ENCODE measurements at places on chromosomes 3 and 15.

DNA sequence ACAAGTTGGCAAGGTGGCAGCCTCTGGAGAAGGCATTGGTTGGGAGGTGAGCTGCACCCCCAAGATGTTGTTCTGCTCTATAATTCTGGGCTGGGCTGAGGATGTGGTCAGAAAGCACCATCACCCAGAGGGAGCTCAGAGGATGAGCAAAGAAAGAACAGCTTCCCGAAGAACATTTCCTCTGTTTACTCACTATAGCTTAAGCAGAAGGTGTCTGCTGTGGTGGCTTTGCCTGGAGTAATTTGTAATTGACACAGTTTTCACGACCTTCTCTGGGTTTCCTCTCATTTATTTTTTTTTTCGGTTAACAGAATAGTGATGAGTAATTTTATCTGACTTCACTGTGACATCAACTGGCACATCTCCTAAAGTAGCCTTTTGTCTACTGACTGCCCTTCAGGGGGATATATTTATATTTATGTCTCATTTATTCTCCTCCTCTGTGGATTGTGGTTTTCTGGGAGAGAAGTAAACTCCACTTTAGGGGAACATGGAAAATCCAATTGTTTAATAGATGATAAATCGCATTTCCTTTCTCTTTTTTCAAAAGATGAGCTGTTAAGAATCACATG is 49.5 kb upstream of the ABHD17C start:
- no peak for DNase-seq

DNA sequence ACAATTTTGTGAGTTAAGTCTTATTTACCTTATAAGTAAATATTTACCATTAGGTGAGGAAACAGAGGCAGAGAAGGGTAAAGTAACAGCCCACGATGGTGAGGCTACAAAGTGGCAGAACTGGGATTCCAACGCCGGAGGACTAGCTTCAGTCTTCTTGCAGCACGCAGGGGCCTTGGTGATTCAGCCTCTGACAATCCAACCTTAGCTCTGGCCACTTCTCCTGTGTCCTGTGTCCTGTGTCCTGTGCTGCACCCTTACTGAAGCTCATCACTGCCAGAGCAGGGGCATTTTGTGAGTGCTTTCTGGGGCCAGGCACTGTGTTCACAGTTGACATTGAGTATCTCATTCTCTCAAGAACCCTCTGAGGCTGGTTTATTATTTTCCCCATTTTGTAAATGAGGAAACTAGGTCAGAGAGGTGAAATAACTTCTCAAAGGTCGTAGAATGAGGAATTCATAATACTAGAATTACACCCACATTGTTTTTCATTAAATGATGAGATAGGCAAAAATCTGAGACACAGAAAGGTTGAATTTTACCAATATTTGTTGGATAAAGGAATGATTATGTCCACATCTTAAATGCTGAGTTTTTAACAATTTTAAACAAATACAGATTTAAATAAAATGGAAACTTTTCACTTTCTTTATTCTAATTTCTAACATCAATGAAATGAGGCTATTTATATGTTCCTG is 215.9 kb downstream of the BBX start:
- no peak for DNase-seq

- peak; percentile 50 for DNase-seq
These were observed 133.6 kb downstream of the CLSTN2 start for GRCh38 chr3:140068494-140069017.

- DNase-seq, result peak; percentile 57
These were observed 27.8 kb upstream of the GOLIM4 start for GRCh38 chr3:168123201-168124176.

DNA sequence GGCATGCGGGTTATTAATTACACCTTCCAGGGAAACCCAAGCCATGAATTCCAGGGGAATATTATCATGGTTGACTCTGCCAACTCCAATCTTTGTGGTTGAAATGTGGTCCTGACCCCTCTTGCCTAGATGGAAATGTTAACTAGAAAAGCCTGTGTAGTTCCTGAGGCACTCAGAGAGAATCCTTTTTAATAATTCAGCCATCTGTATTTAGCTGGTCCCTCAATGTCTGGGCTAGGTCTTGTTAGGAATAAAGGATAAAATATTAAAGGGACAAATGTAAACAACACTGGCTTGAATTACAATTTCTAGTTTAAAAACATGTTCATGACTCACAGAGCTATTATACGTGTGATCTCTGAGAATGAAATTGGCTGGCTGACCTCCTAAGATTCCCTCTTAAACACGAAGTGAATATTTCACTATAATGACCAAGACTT is 435.2 kb upstream of the SUCLG2 start:
- DNase-seq, result no peak

DNA sequence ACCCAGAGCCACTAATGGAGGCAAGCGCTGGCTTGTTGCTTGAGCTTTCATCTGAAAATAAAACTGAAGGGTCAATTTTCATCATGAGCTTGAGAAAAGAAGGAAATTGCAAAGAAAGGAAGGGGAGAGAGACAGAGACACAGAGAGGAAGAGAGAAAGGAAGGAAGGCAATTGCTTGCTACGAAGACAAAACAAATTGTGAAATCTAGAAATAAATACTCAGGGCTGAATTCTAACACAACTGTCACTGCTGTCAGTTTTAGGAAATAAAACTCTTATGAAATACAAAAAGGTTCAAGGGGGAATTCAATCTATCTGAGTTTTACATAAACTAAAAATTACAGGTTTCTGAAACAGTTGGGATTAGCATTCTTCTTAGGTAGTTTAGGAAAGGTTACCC is 36.7 kb downstream of the FOXP1 start:
- no peak for DNase-seq

- DNase-seq, result no peak
These were observed 230.8 kb upstream of the GPR149 start for GRCh38 chr3:154660811-154661210.

DNA sequence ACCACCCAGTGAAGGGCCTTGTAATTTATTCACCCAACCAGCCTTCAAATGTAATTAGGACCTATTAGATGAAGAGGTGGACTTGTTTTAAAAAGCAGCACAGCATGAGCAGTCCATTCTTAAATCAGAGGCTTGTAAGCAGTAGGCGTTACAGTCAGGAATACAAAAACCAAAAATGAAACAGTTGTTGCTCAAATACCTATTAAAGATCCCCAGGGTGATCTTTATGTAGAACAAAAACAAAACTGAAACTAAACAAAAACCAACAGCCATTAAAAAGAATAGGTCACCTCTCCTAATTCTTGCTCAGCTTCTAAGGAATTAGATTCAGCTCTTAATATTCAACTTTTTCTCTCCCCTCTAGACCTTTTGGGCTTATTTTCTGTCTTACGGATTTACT is 104.9 kb upstream of the ST8SIA2 start:
- DNase-seq, result no peak

GRCh38 chr3:169980055-169980454 is 13.4 kb downstream of the SEC62 start:
- no peak for DNase-seq

DNA sequence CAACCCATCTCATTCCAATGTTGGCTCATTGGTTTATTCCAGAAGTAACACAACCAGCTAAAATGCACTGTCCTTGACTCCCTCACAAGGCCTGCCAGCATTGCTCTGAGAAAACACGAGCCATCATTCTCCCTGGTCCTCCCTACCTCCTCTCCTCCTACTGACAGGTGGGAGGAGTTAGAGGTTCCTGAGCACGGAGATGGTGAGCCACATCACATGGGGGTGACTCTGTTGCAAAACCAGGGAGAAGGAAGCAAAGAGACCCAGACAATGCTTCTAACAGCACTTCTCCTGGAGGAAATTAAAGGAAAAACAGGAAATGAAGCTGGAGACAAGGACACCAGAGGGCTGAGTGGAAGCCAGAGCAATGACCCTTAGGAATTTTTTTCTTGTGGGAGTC is 667.4 kb downstream of the NTRK3 start:
- DNase-seq, result no peak

DNA sequence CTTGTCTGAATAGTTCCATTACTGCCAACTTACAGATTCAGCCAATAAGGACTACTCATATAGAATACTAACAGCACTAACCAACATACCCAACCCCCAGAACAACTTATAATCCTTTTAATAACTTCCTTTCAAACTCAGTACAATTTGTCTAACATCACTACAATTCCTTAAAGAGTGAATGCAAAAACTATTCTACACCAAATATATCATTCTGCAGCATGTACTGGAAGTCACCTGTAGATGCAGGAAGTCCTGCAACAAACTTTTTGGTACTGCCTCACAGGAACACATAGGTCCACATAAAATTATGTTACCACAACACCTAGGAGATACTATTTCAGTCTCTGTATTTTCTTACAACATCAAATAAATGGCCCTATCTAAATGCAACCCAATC is 2.1 kb downstream of the CCNL1 start:
- DNase-seq, result no peak

DNA sequence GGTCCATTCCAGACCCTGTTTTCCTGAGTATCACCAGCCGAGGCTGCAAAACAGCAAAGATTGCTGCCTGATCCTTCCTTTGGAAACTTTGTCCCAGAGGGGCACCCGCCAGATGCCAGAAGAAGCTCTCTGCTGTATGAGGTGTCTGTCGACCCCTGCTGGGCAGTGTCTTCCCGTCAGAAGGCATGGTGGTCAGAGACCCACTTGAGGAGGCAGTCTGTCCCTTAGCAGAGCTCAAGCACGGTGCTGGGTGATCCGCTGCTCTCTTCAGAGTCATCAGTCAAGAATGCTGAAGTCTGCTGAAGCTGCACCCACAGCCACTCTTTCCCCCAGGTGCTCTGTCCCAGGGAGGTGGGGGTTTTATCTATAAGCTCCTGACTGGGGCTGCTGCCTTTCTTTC is 1121.2 kb downstream of the NSUN3 start:
- DNase-seq, result no peak

DNA sequence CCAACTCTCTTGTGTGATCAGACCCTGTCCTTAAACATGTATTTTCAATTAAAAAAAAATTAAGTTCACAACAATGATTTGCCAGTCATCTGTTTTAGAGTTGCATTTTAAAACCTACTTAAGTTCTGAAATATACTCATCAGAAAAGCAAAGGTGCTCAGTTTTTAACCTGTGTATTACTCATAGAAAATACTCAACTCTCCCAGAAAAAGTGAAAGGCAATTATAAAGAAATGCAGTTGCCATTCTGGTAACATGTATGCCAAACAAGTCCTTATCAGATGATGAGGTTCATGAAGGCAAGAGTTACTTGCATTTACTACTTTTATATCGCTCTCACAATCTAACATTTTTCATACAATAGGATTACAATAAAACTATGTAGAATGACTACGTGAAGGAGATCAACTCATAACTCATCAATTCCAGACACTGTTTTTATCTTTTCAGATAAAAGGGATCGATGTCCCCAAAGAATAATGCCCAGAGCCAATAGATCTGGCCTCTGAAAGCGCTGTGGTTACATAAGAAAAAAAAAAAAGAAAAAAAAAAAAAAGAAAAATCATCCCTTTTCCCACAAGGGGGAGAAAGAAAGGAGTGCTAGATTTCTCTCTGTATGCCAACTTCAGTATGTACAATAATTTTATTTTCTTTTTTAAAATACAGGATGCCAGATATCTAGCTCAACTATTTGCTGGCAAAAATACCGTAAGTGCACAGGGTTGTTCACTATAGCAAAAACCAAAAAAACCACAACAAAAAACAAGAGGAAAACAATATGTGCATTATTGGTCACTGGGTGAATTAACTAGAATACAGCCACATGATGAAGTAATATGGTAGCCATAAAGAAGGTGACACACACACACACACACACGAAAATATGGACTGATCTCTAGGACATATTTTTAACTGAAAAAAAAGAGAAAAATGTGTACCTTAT is 137.4 kb downstream of the NR1I2 start:
- no peak for DNase-seq

DNA sequence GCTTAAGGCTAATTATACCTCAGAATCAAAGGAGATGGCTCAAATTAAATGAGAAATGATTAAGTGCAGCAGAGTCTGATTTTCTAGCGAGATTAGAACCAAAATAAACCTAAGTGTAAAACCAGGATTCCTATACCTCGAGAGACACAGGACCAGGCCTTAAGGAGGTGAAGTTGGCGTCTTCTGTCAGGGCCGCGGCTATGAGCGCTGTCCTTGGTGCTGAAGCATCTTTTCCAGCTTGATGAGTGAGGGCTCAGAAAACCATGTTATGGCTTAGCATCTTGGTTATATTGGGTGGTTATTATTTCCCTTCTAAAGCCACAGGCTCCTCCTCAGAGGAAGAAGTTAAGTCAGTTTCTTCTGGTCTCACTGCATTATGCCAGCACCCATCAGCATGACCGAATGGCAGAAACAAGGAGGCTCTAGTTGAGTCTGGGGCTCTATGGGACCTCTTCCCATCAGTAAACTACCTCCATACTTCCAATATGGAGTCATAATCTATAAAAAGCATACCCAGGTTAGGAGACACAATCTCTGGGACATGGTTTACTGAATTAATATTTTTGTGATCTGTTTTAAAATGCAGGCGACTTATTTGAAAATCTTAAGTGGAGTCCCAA is 120.1 kb upstream of the NMNAT3 start:
- no peak for DNase-seq

GRCh38 chr15:98611808-98612207 is 36.5 kb upstream of the IGF1R start:
- DNase-seq, result peak; percentile 18

DNA sequence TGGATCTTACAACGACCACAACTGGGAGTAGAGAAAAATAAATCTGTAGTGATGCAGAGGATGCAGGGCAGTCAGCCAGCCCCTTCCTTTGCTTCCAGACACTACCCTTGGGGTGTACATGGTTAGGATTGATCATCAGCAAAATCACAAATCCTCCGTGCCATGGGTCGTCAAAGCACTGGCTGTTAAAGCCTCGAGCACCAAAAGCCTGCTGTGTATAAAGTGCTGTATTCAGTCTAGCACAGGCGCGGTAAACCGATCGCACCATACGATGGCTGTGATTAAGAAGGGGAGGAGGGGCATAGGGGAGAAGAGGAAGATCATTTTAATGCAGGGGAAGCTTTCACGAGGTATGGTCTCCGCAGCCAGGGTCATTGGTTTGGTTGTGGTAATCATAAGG is 305.2 kb downstream of the LRTM1 start:
- no peak for DNase-seq

- DNase-seq, result no peak
These were observed 146.9 kb downstream of the BBX start for GRCh38 chr3:107669669-107670068.

GRCh38 chr15:76626611-76627010 is 278.5 kb downstream of the SCAPER start:
- peak; percentile 3 for DNase-seq

GRCh38 chr3:197713477-197713822 is 23.3 kb downstream of the RUBCN start:
- no peak for DNase-seq

GRCh38 chr3:59935025-59935424 is 885.2 kb upstream of the CFAP20DC start:
- no peak for DNase-seq

DNA sequence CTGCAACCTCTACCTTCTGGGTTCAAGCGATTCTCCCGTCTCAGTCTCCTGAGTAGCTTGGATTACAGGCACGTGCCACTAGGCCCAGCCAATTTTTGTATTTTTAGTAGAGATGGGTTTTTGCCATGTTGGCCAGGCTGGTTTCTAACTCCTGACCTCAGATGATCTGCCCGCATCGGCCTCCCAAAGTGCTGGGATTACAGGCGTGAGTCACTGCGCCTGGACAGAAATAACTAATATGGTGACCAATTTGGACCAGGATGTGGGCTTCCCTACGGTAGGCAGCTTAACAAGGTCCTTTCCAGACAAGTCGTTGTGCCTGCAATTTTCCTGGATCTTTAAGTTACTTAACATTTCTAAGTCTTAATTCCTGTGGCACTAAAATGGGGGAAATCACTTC is 14.8 kb downstream of the WDR53 start:
- DNase-seq, result no peak

Data from NCI-H69 (cell line).